LHCN-M2 (cell line): ENCODE measurements at places on chromosomes 5 and 9. TPM values are rescaled to one million over a fixed set of nuclear protein-coding genes. Genes with fewer than 3 reads are reported as not detected.

Gene FLT4
- 3.2 and 4.5 TPM in 2 replicates for total RNA-seq

DNA sequence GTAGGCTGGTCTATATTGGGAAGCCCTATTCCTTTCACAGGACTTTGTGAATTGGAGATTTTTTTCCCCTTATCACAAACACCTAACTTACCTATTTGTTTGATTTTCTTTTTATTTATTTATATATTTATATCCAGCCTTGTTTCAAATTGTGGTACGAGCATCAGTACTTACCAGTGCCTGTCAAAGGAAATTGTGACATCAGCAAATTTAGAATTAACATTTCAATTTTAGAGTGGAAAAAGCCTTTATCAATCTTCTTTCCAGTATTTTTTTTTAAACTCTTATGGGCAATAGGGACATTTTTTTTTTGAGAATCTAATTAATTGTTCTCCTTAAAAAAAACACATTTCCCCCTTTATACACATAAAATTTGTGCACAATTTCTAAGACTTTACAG is 790.2 kb downstream of the PRELID2 start:
- no peak for DNase-seq

Gene FAM174A
- 29.2 and 39.8 TPM in 2 replicates for total RNA-seq

DNA sequence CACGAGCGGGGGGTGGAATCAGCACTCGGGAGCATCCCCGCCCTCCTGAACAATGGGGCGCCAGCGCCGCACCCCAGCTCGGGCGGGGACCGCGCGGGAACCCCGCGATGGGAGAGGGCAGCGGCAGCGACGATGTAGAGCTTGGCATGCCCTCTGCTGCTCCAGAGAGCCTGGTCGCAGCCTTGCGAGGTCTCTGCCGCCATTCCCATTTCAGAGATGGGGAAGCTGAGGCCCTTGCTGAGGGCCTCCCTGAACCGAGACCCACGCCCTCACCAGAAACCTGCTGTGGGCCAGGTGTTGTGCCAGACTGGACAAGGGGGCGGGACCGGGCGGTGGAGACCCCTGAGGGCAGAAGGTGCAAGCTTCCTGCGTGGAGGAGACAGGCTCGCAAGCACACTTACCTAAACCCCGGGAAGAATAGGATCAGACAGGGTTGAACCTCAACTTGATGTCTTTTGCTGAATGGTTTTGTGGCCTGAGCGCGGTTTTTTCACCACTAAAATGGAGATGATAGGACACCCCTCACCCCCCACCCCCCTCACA is 647 bp upstream of the MEGF9 start:
- DNase-seq = no peak

Gene CPLANE1
- 19.1 and 36.4 TPM in 2 replicates for total RNA-seq

- no peak for DNase-seq
These were observed 103.0 kb downstream of the SPATA31D1 start for GRCh38 chr9:82091610-82092009.

- DNase-seq = peak; percentile 77
These were observed 19.3 kb upstream of the PPP2CA start for GRCh38 chr5:134245101-134245604.

Gene SLC9A3
- 4.2 and 4.4 TPM in 2 replicates for total RNA-seq

GRCh38 chr5:37603072-37603471 is 224.0 kb downstream of the WDR70 start:
- no peak for DNase-seq

DNA sequence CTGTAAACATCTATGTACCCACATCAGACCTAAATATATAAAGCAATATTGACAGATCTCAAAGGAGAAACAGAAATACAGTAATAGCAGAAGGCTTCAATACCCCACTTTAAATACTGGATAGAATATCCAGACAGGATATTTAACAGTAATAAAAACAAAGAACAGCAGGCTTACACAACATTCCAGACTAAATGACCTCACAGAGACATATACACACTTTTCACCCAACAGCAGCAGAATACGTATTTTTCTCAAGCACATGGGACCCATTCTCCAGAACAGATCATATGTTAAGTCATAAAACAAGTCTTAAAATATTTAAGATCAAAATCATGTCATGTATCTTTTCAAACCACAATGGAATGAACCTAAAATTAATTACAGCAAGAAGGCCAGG is 76.8 kb downstream of the CAMSAP1 start:
- no peak for DNase-seq
